IMR-90 (cell line): ENCODE measurements at places on chromosomes 2 and 18.

DNA sequence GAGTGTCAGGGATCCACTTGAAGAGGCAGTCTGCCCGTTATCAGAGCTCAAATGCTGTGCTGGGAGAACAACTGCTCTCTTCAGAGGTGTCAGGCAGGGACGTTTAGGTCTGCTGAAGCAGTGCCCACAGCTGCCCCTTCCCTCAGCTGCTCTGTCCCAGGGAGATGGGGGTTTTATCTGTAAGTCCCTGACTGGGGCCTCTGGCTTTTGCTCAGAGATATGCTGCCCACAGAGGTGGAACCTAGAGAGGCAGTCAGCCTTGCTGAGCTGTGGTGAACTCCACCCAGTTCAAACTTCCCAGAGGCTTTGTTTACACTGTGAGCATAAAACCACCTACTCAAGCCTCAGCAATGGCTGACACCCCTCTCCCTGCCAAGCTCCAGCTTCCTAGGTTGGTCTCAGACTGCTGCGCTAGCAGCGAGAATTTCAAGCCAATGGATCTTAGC is 38.1 kb downstream of the PLEK start:
- no peak for DNase-seq

- DNase-seq = no peak
These were observed 71.1 kb downstream of the EXOC6B start for GRCh38 chr2:72754628-72755320.

DNA sequence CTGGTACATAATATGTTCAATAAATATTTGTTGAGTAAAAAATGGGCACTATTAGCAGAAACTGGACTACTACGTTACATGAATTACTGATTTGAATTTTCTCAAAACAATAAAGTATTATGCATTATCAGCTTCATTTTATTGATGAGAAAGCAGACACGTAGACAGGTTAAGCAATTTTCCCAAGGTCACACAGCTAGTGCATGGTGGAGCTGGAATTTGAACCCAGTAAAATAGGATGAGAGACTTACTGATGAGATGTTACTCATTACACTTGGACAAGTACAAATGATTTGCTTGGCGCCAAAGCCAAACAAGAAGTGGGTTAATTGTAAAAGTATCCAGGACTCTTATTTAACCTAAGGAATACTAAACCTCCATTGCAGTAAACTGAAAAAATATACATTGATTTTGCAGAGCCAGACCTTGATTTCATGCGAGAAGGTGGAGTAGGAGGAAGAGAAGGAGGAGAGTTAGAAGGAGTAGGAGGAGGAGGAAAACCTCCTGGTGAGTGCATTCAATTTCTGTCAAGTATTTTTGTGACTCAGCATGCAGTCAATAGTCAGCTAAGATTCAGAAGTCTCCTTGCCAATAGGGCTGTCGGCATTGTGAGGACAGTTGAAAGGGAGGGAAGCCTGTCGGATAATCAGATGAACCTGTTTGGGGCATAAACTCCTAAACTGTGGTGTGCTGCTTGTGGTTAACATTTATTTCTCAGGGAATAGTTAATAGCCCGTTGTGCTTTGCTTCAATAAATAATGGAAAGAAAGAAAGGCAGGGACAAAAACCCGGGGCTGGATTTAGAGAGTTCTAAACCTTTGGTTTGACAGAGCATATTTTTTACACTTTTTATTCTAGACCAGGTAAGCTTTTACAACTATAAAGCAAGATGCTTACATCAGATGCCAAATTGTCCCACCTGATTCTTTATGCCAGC is 77.0 kb upstream of the TACR1 start:
- peak; percentile 72 for DNase-seq

- DNase-seq = no peak
These were observed 44.5 kb downstream of the CYP26B1 start for GRCh38 chr2:72103161-72103560.

GRCh38 chr18:7755753-7756475 is 188.8 kb downstream of the PTPRM start:
- peak; percentile 31 for DNase-seq

- DNase-seq = no peak
These were observed 33.8 kb upstream of the TEX51 start for GRCh38 chr2:126864861-126865260.

GRCh38 chr2:59076079-59076619 is 835.0 kb upstream of the FANCL start:
- no peak for DNase-seq

GRCh38 chr2:143229411-143229810 is 100.2 kb downstream of the ARHGAP15 start:
- DNase-seq = no peak

DNA sequence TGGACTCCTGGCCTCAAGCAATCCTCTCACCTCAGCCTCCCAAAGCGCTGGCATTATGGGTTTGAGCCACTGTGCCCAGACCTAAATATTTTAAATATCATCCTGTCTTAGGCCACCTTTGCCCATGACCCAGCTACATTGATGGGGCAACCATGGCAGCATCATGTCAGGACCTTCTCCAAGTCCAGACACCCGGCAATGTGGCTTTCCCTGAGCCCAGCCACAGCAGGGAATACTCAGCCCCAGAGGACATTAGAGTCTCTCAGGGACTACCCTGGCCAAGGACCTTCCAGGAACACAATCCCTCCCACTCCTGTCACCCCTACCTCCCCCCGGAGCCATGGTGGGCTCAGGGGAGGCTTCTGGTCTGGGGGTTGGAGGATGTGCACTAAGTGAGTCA is 72.8 kb downstream of the SMAD7 start:
- no peak for DNase-seq

- no peak for DNase-seq
These were observed 6.4 kb downstream of the SALL3 start for GRCh38 chr18:78986018-78986481.

GRCh38 chr18:47898696-47899095 is 31.8 kb downstream of the SMAD2 start:
- DNase-seq = no peak

GRCh38 chr2:126642031-126642430 is 13.9 kb upstream of the GYPC start:
- no peak for DNase-seq

- no peak for DNase-seq
These were observed 111.6 kb upstream of the DLX2 start for GRCh38 chr2:172214252-172214651.

GRCh38 chr18:5879479-5879882 is 15.8 kb downstream of the TMEM200C start:
- DNase-seq = peak; percentile 65

DNA sequence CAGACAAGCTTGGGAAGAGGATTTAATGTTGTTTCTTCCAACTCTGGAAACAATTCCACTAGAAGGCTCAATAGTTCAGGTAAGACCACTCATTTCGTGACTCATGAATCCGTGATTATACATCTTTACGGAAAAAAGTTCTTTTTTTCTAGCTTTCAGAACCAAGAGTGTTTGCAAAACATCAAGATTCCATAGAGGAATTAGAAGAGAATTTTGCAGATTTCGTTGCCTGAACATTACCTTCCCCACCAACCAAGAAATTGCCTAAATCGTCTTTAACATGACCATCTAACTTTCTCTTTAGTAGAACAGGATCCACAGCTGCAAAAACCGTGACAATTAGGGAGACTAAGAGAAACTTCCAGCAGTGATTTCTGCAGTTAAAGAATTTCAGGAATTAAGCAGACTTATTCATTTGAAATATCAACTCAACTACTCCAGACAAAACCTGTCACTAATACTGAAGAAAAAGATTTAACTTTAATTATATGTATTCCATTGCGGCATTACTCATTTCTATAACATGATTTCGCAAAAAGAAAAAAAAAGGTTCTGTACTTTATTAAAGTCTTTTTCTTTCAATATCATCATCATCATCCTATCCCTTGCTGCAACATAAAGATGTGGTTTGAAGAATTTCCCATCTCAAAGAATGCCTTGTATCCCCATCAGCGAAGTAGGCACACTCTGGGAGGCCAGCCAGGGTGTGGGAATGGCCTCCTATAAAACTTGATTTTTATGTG is 1.9 kb upstream of the NAB1 start:
- DNase-seq = no peak

DNA sequence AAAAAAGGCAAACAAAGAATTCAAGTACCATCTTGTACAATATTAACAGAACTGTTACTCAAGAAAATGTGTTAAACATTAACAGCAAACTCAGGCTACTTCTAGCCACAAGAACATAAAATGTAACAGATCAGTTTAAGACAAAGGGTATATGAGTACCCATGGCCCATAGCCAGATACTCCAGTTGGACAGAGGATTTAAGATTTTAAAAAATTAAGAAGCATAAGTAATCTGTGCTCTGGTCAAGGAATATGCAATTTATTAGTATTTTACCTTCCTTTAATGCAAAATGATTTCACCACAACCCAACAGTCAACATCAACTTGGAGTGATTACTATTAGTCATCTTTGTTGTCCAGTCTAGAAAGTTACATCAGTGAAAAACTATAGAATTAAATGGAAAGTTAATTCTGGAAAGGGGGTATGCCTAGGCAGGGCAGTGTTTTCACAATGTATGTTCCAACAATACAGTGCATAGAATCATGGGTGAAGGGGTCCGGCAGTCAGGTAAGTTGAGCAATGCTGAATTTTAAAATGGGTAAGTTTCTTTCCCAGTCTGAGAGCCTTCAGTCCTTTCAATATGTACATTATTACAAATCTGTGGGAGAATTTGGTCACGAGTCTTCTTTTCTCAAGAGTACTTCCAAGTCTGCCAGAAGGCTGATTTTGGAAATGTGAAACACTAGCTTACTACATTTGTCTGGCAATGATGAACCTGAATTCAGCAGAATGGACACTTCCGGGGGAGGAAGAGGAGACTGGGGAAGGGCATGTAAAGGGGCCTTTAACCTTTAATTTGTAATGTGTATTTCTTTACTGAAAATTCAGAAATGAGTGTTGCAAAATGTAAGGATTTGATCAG is 34.5 kb downstream of the SFT2D3 start:
- no peak for DNase-seq

GRCh38 chr2:231717281-231718171 is 9.2 kb downstream of the PTMA start:
- DNase-seq = peak; percentile 76

DNA sequence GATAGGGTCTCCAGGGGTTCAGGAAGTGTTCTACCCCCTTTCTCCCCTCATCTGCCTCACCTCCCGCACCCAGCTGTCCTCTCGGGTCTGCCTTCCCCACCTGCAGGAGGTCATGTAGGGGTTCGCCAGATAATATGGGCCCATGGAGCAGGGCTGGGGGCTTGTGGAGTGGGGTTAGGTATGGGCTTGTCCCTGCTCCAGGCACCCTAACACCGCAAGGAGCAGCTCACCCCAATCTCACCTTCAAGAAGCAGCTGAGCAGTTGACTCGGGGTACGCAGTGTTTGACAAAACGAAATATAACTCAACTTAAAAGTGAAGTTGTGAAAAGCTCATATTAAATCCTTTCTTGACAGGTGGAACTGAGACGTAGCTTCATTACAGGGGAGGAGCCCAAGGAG is 99.6 kb downstream of the CTIF start:
- DNase-seq = no peak

DNA sequence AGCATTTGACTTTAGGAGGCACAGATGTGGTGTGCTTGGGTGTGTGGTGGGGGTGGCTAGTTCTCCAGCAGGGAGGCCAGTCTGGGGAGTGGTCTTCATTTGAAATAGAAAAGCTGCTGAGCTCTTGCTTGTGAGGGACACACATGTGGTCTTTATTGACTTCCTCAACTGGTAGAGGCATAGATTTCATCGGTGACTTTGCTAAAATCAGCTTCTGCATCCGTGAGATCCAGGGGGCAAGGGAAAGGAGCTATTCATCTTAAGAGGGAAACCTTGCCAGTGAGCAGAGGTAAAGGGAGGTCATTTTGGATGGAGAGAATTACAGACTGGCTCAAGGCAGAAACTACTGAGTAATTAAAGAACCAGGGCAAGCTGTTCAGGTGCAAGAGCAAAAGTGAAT is 4.7 kb downstream of the MAPRE3 start:
- no peak for DNase-seq

- DNase-seq = peak; percentile 57
These were observed 127.1 kb downstream of the TNS1 start for GRCh38 chr2:217875556-217876252.

GRCh38 chr2:37367984-37368383 is 23.6 kb downstream of the QPCT start:
- DNase-seq = no peak

- no peak for DNase-seq
These were observed 25.0 kb upstream of the CXXC1 start for GRCh38 chr18:50312296-50313030.

- no peak for DNase-seq
These were observed 1355.4 kb upstream of the ACVR2A start for GRCh38 chr2:146489386-146489785.

DNA sequence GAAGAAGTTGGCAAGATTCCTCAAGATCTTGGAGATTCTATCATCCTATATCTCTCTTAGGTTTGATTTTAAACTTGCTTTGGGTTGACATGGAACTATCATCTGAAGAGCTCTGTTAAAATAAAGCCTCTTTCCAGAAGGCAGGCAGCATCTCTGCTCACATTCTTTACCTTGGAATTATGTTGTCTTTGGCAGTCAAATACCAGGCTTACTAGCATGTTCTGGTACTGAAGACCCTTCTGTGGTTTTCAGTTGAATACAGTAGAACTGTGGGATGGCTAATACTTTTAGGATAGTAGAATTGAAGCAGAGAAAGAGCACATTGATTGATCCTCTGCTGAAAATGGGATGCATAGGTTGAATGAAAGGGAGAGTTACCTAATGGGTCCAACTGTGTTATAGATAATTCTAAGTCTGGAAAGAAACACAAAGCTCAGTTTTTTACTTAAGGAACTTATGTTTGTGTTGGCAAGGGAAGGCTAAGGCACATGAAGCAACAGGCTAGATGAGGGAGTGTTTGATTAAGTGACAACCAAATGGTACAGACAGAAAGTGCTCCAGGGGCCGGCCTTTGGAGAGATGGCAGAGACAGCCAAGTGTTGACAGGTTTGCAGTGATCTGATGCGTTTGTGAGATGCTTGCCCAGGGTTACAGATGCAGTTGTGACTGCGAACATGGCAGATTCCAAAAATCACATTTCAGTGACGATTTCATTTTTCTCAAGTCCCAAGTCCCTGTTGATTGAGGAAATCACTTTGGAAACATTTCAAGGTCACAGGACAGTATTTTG is 397.9 kb downstream of the MEIS1 start:
- DNase-seq = peak; percentile 43

DNA sequence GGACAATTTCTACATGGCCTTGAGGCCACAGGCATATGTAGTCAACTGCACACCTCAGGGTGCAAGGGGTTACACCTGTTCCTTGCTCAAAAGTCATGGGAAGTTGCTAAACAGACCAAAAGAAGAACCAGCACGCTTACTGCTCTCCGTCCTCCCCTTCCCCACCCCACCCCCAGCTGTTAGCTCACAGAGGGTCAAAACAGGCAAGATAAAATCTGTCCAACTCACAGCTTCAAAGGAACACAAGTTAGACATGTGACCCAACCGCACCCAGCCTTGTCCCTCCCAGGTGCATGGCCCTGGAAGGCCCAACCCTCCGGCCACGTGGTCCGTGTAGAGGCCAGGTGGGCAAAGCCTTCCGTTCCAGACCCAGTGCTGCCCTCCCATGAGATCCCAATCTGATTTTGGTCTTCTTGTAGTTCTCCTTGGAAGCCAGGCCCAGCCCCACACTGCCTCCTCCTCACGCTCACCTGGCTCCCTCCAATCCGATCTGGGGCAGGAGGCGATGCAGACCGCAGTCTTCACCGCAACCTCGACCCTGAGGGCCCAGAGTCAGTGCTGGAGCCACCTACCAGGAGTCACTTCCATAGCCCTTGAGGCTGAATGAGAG is 14.5 kb upstream of the ASPRV1 start:
- no peak for DNase-seq
